ENCODE measurements at places on chromosomes 6 and 20.

DNA sequence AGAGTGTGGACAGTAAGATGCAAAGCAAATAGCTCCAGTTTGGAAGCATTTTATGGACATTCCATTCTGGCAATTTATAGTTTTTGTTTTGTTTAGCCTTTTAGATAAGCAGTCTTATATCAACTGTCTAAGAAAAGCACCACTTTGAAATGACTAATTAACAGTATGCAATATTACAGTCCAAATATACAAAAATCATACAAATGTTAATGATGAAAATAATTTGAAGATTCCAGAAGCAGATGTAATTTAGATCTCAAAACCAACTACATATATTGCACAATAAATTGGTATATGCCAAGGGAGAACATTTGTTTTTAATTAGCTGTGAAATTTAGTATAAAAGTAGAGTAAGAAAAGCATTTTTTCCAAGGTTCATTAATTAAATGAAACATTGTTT lies 158.8 kb downstream of the KIF6 start:
- no peak for DNase-seq

GRCh38 chr6:47353871-47354270 lies 44.2 kb upstream of the TNFRSF21 start:
- no peak for DNase-seq

DNA sequence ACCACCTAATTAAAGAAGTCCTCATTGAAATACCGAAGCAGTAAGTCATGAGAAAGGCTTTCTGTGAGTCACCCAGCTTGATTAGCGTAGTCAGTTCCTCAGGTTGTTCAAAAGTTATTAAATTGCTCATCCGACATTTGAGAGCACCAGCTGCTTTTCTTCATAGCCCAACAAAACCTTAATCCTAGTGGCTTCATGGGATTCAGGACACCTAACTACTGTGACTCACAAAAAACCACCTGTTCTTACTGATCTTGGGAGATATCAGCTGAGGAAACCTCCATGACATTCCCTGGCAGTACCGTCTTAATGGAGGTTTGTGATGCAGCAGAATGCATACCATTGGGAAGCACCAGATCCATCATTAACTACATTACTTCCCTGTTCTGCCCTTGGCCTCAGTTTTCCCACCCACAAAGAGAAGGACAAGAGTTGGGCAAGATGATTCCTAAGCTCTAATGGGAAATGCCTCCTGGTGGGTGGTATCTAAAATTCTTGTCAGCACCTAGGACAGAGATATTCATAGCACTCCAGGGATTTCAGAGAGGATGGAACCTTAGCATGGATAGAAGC lies 103.8 kb downstream of the KHDC1L start:
- DNase-seq, result no peak

GRCh38 chr20:49186535-49187329 lies 1.4 kb downstream of the STAU1 start:
- DNase-seq, result peak; percentile 30

DNA sequence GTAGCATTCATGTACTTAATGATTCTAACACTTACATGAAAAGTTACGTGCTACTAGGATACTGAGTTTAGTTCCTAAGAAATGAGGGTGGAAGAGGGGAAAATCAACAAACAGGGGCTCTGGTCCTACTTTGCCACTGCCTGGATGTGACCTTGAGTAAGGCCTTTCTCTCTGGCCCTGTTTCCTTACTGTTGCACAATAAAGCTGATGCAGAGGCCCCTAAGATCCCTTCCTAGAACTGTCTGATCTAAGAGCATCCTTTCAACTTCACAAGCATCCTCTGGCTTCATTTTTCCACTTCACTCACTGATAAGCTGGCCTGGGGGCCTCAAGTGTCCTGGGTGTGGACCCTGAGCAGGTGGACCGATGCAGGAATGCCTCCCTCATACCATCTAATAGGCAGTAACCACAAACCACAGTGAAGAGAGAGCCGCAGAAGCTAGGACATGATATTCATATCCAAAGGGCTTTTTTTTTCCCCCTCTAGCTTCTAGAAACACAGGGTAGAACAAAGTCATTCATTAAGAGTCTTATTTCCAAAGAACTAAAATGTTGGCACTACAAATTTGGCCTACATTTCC lies 21.6 kb downstream of the FKBP1A start:
- DNase-seq, result no peak

DNA sequence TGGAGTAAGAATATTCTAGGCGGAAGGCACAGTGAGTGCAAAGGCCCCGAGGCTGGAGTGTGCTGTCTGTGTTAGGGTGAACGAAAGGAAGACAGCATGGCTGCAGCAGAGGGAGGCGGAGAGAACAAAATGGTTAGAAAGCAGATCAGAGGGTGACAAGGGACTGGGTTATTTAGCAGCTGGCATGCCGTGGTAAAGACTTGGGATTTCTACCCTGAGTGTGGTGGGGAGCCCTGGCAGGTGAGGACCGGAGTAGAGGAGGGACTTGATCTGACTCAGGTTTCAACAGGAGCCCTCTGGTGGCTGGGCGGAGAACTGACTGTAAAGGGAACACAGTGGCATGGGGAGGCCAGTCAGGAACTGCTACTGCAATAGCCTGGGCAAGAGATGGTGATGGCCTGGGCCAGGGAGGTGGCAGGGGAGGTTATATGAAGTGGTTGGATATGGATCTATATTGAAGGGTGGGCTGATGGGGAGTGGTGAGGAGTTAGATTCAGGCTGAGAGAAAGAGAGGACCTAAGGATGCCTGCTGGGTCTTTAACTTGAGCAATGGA lies 38.0 kb downstream of the PIM1 start:
- DNase-seq, result peak; percentile 89

DNA sequence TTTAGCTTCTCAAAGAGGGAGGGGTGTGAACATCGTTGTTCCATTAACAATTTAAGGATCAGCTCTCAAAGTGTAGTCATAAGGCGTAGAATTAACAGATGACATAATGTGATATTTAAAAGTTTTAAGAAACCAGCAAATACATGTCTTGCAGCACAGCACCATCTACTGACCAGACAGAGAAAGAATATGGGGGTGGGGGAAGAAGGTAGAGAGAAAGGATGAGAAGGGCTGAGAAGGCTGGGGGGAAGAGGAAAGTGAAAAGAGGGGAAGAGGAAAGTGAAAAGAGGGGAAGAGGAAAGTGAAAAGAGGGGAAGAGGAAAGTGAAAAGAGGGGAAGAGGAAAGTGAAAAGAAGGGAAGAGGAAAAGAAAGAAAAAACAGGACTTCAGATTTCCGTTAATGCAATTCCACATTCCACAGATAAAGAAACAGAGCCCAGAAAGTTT lies 80.9 kb downstream of the HAO1 start:
- DNase-seq, result no peak

DNA sequence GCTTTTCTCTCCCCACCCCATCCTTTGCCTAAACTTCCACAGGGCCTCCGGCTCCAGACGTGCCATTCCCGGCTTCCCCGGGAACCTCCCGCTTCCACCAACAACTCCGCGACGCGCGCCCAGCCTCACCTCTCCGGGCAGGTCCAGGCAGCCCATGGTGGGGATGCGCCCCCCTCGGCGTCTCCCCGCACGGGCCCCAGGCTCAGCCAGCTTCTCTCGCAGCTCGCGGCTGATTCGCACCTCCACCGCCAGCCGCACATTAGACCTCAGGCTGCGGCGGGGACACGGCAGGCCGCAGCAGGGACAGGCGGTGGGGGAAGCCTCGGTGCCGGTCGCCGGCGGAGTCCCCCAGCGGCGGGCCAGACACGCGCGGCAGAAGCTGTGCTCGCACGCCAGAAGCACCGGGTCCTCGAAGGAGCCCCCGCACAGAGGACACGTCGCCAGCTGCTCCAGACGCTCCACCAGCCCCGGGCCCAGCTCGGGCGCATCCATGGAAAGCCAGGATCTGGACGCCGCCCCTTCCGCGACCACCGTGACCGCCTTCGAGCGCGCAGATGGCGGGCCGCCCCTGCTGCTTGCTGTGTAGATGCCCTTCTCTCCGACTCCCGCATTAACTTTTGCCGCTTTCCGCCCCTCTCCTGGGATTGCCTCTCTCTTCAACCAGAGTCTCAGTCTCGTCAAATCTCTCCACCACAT lies at the start of gene RNF39:
RNF39 (minus strand) TSS at position 676 of the 696 bp plus-strand sequence; CDS start at position 492, 184 bp downstream.
- no peak for DNase-seq

DNA sequence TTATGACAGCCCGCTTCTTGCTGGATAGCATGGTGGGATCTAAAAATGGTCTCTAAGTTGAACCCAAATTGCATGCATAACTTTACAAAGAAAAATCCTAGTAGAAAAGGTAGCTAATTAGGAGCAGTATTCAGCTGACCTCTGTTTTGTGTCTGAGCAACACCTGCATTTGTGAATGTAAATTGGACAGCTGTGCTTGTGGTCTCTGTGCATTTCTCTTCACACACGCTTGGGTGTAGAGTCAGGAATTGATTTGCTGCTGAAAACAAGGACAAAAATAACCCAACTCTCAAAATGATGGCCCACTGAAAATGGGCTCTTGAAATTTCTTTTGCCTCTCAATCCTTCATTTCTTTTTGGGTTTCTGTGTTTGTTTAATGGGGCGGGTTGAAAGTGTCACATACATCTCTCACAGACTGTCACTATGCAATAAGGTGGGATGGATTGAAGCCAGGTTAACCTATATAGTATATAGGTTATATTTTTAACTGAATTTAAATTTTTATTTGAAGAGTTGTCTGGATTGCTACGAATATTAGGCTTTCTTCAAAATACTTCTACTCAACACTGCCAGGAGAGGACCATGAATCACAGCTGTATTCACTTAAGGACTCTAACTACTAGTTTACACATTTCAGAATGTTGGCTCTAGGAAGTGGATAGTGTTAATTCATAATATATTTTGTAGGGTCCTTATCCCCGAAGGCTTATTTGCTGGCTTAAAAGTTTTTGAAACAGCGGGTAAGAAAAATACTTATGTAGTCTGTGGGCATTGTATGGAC lies 46.5 kb downstream of the SOBP start:
- no peak for DNase-seq

DNA sequence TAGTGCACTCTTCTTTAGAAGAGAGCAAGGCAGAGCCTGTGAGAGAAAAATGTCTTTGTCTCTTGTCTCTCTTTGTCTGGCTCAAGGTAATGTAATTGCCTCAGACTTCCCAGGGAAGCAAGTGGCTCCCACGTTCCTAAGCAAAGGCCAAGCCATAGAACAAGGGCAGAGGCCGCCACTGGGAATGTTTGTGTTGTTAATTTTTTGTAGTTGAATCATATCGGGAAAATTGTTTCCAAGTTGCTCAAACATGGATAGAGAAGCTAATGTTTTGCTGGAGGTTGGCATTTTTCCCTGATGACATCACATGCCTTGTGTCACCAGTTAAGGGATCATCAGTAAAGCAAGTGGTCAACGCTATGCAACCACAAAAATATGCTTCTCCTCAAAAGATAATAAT lies 211.5 kb upstream of the FOXA2 start:
- DNase-seq, result no peak

- DNase-seq, result no peak
Measured at GRCh38 chr6:83862776-83863471, 3.4 kb downstream of the CYB5R4 start.

DNA sequence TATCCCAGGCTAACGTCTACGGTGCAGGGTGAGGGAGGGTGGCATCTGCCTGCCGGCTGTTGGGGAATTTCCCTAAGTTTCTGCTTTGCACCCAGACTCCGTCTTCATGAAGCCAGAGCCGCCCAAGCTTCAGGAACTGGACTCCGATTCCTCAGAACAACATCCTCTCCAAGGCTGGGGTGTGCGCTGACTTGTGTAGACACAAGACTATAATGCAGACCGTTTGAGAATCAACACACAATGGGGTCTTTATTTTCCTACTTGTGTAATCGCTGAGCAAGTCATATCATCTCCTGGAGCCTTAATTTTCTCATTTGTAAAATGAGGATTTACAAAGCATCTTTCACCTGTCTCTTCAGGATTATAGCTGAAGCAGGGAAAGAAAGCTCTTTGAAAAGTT lies 160.5 kb upstream of the AGPAT4 start:
- no peak for DNase-seq

- DNase-seq, result no peak
Measured at GRCh38 chr6:169725125-169726048, 1.1 kb upstream of the PHF10 start.

DNA sequence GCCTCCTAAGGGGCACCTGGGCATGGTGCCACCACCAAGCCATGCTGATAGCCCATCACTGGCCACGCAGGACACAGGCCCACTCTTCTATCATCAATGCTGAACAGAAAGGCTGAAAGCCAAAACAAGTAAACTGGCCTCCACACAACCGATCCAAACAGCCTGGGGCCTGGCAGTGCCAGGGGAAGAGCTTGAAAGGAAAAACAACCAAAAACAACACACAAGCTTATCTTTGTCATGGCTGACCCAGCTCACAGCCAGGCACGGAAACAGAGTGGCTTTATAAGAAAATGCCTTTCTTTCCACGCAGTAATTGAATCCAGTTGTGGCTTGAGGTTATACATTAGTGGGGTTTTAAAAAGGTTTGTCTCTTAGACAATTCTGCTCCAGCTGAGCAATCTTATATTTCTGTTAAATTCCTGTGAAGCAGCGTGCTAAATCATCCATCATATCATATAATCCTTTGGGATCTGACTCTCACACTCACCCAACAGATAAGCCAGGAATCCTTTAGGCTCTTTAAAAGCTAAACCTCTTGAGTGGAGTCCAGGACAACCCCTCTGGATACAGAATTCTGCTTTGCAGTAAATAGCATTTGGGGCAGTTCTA lies 65.4 kb upstream of the SLC22A16 start:
- DNase-seq, result no peak

DNA sequence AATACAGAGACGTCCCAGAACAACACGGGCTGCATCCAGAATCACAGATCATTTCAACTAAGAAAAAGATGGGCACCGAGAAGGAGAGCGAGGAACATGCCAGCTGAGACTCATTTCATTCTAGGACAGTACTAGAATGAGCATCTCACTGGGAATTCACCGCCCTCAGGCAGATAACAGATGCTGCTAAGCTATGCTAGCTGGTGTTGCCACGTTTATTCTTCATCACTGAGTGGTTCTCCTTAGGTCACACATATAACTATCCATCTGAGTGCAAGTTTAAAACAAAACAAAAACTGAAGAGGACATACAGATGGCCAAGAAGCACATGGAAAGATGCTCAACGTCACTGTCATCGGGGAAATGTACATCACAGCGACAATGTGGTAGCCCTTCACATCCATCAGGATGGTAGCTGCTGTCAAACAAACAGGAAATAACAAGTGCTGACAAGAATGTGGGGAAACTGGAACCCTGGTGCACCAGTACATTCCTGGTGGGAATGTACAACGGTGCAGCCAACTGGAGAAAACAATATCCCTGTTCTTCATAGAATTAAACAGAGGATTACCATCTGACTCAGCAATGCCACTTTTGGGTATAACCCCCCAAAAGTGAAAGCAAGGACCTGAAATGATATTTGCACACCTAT lies 97.6 kb downstream of the SLC22A23 start:
- DNase-seq, result no peak

- no peak for DNase-seq
Measured at GRCh38 chr6:148912252-148912651, 165.4 kb downstream of the UST start.

GRCh38 chr6:14165091-14165490 lies 47.5 kb downstream of the CD83 start:
- no peak for DNase-seq

GRCh38 chr20:46900826-46901225 lies 6.2 kb downstream of the EYA2 start:
- no peak for DNase-seq
